DMS79 (cell line): ENCODE measurements at places on chromosomes 3 and 15.

DNA sequence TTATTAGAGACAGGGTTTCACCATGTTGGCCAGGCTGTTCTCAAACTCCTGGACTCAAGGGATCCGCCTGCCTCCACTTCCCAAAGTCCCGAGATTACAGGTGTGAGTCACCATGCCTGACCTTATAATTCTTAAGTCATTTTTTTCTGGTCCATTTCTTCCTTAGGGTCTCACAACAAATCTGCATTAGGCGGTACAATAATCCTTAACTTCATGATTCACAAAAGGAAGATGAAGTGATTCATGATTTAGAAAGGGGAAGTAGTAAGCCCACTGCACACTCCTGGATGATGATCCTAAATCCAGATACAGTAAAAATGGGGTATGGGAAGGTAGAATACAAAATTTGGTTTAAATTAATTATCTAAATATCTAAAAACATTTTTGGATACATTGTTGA is 45.0 kb upstream of the TKT start:
- DNase-seq: no peak

- no peak for DNase-seq
These were observed 930.7 kb downstream of the MCTP2 start for GRCh38 chr15:95162069-95162468.

- no peak for DNase-seq
These were observed 224.4 kb upstream of the ATP11B start for GRCh38 chr3:182568876-182569275.

- no peak for DNase-seq
These were observed 39.5 kb downstream of the USP8 start for GRCh38 chr15:50463423-50464358.

GRCh38 chr15:48856942-48857341 is 21.0 kb upstream of the EID1 start:
- DNase-seq: no peak

DNA sequence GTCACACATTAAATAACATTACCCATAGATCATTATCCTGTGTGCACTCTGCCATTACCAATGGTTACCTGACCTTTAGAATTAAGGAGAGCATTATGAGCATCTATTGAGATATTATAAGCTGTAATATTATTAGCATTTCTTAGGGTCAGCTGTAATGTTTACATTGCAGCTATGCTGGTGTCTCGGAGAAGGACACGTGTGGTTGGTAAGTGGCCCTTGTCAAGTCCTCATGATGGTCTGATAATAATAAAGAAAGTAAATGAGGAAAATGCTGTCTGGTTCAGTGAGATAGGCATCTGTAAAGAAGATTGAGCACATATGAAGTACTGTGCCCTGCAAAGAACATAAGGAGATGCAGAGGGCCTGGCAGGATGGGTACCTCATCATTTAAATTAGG is 71.7 kb upstream of the ARL6 start:
- DNase-seq: peak; percentile 35

DNA sequence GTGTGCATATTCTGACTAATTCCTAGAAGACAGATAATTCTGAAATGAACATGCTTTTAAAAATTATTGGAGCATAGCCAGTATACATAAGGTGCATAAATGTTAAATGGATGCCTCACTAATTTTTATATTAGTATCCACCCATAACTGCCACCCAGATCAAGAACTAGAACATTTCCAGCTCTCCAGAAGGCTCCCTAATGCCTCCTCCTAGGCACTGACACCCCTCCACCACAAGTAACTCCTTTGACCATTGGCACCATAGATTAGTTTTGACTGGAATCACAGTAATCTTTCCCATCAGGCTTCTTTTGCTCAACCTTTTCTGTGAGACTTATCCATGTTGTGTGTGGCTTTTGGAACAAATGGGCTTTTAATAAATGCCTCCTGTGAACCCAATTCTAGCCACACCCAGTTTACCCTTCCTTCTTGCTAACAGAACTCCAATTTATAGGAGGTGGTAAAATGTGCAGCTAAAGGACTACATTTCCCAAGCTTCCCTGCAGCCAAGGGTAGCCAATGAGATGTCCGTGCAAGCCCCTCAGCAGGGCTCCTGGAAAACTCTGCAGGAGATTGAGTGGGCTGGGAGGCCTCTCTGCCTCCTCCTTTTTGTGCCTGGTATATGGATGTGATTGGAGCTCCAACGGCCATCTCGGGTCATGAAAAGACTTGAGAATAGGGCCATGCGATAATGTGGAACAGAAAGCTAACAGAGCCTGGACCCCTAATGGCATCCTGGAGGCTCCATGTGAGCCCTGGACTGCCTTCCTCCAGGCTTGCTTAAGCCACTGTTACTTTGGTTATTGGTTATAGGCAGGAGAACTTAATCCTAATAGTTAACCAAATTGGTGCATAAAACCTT is 322.6 kb upstream of the TLE3 start:
- DNase-seq: no peak

DNA sequence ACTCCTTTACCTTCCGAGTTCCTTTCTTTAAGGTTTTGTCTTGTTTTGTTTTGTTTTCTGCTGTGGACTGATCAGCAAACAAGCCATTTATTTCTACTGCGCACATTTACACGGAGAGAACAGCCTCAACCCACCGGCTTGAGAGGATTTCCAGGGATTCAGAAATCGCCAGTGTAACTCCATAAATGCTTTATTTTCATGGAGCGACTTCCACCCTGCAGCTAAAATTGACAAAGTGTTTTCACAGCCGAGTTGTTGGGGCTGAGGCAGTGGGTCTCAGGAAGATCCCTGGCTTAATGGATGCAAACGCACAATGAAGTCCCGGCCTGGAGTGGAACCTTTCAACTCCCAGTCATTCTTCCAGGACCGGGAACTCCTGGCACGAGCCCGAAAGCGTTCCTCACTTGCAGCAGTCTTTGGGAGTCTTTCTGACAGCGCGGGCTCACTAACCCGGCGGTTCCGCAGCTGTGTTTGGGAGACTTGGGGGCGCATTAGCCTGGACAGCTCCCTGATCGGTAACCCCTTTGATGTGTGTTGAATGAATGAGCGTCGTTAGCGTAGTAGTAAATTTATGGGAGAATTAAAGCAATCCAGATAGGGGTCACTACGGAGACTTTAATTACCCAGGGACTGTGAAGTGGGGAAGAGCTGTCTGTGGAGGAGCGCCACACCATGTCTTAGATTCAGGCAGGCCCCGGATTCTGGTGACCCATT is 785 bp upstream of the MYRIP start:
- DNase-seq: no peak

- no peak for DNase-seq
These were observed 244.8 kb upstream of the TPRG1 start for GRCh38 chr3:188926741-188927511.

DNA sequence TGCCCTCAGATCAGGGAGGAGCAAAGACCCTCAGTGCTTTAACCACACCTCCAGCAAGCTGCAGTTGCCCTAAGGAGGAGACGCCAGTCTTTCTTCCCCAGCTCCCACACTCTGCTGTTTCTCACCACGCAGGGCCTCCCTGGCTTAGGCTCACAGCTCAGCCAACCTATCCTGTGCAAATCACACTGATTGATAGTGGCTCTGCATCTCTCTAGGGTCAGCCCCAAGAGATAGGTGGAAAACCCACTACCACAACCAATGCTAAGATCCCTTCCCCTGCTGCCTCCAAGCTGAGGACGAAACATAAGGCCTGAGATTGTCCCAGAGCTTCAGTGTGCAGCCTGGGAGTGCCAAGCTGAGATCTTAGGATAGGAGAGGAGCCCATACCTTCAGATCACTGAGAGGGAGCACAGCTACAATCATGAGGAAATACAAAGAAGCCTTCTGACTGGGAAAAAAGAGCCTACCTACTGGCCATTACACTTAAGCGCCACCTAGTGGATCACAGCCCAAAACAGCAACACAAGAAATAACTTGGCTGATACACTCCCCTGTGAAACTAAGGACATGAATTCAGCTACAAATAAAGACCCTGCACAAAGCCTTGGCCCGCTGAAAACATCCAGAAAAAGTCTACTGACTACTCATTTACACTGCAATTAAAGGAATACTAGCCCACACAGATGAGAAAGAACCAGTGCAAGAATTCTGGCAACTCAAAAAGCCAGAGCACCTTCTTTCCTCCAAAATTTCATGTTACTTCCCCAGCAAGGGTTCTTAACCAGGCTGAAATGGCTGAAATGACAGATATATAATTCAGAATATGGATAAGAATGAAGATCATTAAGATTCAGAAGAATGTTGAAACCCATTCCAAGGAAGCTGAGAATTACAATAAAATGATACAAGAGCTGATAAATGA is 271.5 kb upstream of the DCBLD2 start:
- DNase-seq: no peak

GRCh38 chr3:73432023-73432705 is 192.6 kb downstream of the PDZRN3 start:
- DNase-seq: no peak
